ENCODE measurements at places on chromosomes 3 and 15. TPM values are rescaled to one million over a fixed set of nuclear protein-coding genes. Genes with fewer than 3 reads are reported as not detected.

Gene TMEM39A
- 6.0 TPM for polyA plus RNA-seq

Gene CDCP1
- 9.0 TPM for polyA plus RNA-seq

Gene EXD1
- polyA plus RNA-seq: 0.03 TPM

Gene SHISA5
- 142 TPM for polyA plus RNA-seq

Gene ZNF592
- polyA plus RNA-seq: 8.1 TPM

Gene NOX5
- 0.16 TPM for polyA plus RNA-seq

Gene CX3CR1
- not detected for polyA plus RNA-seq

Gene SEMA7A
- not detected for polyA plus RNA-seq

Gene UBAP1L
- polyA plus RNA-seq: 2.0 TPM

Gene GMNC
- polyA plus RNA-seq: 0.01 TPM

Gene RGMA
- 18.5 TPM for polyA plus RNA-seq

Gene CHAC1
- polyA plus RNA-seq: 31.4 TPM

Gene HGD
- 32.4 TPM for polyA plus RNA-seq

Gene PLA2G4E
- not detected for polyA plus RNA-seq

Gene GOLGA6B
- not detected for polyA plus RNA-seq

Gene LAMB2
- polyA plus RNA-seq: 26.6 TPM

Gene CSPG4
- polyA plus RNA-seq: 0.23 TPM

Gene CCNB2
- polyA plus RNA-seq: 40.5 TPM

Gene CTXN2
- not detected for polyA plus RNA-seq

Gene TICRR
- polyA plus RNA-seq: 0.23 TPM

Gene TMEM45A
- polyA plus RNA-seq: 9.0 TPM
